SJSA1 (cell line): ENCODE measurements at places on chromosomes 1 and 21. TPM values are rescaled to one million over a fixed set of nuclear protein-coding genes. Genes with fewer than 3 reads are reported as not detected.

Gene DDX59
- total RNA-seq = 16.5 and 24.2 TPM in 2 replicates

Gene FCGR1A
- not detected in 2 replicates for total RNA-seq

DNA sequence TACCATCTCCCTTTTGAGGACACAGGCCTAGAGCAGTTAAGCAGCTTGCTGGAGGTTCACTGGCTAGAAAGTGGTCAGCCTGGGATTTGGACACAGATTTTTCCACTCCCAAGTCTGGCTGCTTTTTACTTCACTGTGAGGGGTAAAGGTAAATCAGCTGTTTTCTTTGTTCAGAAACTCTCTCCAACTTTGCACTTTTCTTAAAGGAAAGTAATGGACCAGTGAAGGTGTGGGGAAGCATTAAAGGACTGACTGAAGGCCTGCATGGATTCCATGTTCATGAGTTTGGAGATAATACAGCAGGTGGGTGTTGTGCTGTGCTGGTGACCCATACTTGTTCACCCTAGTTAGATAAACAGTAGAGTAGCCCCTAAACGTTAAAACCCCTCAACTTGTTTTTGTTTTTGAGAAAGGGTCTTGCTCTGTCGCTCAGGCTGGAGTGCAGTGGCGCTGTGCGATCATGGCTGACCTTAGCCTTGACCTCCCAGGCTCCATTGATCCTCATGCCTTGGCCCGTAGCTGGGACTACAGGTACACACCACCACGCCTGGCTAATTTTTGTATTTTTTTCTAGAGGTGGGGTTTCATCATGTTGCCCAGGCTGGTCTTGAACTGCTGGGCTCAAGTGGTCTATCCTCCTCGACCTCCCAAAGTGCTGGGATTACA, 4.2 kb downstream of the SOD1 start:
- no peak for DNase-seq

Gene CLDN17
- not detected in 2 replicates for total RNA-seq

DNA sequence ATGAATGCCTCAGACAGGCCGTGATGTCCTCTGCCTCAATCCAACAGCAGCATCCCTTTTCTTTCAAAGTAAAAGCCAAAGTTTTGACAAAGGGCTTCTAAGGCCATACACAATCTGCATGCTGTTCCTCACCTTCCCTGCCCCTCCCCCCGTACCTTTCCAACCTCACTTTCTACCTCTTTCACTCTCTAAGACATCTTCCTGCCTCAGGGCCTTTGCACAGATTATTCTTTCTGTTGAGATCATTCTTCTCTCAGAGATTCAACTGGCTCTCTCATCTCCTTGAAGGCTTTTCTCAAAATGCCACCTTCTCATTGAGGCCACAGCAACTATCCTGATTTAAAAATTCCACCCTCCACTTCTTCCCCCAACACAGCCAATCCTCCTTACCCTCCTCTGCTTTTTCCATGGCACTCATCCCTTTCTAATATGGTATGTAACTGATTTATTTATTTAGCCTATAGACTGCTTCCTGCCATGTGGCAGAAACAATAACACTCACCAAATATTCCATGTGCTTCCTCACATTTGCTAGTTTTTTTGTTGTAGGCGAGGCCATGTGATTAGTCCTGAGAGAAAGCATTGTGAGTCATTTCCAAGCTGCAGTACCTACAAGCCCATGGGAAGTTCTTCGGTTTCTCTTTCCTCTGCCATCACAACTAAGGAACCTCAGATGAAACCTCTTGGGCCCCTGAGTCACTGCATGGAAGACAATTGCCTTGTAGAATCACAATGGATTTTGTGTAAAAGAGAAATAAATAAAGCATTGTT, 58.7 kb upstream of the GADD45A start:
- DNase-seq = peak; percentile 78

DNA sequence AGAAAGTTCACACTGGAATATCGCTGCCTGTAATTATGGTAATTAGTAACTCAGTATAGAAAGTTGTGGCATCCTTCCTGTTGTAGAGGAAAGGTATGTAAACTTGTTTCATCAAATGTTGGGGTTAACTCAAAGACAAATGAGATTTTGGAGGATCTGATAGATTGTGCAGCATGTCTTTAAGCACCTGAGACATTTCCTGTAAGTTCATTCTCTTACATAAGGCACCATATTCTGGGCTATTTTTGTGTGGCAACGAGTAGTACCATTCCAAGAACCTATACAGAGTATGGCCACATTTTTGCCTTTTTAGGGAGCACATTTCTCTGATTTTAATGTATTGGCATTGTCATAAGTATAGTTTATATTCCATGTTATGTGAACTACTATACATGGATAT, 88.8 kb downstream of the CDC14A start:
- no peak for DNase-seq

DNA sequence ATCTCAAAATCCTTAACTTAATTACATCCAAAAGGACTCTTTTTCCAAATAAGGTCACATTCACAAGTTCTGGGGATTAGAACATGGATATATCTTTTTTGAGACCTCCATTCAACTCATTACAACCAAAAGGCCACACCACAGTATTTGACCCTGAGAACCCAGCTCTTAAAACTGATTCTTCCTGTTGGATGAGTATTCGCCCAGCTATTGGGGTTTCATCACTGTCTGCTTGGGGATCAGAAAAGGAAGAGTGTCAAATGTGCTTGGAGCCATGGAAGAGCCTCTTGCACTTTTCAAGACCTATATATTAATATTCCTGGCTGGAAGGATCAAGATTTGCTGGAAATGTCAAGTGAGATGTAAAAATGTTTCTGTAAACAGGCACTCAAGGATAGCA, 5.4 kb upstream of the TINAGL1 start:
- no peak for DNase-seq

DNA sequence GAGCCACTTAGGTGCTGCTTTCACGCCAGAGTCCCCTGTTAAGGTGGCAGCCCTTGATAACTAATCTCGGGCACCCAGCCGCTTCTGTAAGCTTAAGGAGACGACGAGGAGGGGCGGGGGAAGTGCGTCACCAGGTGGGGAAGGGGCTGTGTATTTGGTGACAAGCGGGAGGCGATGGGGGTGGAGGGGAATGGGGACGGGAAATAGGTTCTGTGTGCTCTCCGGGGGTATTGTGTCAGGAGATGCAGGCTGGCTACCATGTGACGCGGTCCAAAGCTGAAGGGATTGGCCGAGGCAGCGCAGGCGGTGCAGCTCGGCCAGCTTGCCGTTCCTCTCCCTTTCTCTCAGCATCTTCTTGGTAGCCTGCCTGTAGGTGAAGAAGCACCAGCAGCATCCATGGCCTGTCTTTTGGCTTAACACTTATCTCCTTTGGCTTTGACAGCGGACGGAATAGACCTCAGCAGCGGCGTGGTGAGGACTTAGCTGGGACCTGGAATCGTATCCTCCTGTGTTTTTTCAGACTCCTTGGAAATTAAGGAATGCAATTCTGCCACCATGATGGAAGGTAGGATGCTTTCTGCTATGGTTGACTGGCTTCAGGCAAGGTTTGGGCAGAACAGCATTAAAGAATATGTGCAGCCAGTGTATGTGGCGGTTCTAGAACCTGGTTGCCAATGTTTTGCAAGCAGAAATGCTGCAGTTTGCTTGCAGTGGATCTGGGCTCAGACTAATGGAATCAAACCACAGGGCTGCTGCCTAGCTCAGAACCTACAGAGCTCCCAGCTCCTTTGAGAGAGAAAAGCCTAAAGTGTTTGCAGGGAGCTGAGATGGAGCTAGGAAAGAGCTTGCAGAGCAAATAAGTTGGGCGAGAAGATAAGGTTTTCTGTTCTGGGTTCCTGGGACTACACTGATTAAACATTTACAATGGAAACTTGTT, at the start of gene SGIP1:
TSS of gene SGIP1 (plus strand) at position 350 of the 937 bp plus-strand sequence. CDS start at position 556, 206 bp downstream.
- peak; percentile 28 for DNase-seq

Gene ZFP69
- total RNA-seq = 4.9 and 5.6 TPM in 2 replicates

Gene CRNN
- 0.16 TPM in 1 of 2 replicates, not detected in the other for total RNA-seq

Gene CCDC24
- 1.7 and 4.1 TPM in 2 replicates for total RNA-seq

Gene OLFML2B
- total RNA-seq = 0.13 and 1.8 TPM in 2 replicates

- DNase-seq = no peak
Measured at GRCh38 chr1:28913786-28914227, 562 bp upstream of the EPB41 start.

DNA sequence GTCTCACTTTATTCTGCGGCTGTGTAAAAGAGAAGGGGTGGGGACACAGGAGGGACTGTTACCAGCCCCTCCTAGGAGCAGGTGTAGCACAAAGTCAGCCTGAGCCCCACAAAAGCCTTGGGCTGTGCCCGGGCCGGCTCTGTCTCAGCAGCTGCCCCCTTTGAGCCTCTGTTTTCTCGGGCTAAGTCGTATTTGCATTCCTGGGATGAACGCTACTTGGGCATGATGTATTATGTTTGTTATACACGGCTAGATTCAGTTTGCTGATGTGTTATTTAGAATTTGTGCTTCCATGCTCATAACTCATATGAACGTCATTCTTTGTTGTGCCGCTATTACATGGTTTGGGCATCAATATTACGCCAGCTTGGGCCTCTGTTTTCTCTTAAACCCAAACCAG, 47.8 kb downstream of the KCNN3 start:
- DNase-seq = no peak

Gene FCGR3B
- not detected in 2 replicates for total RNA-seq

DNA sequence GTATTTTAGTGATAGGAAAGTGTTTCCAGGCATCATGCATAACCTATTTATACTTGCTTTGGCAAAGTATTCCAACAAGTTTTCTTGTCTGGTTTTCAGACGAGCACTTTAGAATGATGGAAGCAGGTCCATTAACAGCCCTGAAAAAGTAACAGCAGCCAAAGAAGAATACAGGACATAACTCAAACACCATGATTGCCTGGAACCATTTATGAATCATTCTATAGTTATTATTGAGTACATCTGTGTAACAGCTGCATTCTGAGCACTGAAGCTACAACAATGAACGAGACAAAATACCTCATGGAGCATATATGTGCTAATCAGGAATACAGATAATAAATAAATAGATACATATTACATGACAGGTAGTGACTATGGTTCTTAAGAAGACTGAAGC, 12.6 kb downstream of the IL10RB start:
- DNase-seq = no peak

Gene HDGF
- 324 and 387 TPM in 2 replicates for total RNA-seq

Gene FCRL5
- not detected in 2 replicates for total RNA-seq

DNA sequence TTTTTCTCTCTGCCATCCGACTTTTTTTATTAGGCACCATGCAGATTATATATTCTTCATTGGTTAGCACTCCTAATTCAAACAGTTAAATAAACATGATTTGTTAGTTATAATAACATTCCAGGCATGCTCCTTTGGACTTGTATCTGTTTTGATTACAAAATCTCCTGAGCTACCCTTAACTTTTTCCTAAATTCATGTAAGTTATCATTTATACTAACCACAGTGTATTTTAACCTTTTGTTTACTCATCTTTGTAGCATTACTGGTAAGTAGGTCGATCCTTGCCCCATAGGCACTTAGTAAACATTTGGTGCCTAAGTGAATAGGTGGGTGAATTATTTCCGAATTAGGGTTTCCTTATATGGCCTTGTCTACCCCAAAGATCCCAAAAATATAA, 43.8 kb downstream of the MIER1 start:
- DNase-seq = no peak

- no peak for DNase-seq
Measured at GRCh38 chr1:100142343-100142742, 9.4 kb downstream of the TRMT13 start.

Gene CRP
- not detected in 2 replicates for total RNA-seq

DNA sequence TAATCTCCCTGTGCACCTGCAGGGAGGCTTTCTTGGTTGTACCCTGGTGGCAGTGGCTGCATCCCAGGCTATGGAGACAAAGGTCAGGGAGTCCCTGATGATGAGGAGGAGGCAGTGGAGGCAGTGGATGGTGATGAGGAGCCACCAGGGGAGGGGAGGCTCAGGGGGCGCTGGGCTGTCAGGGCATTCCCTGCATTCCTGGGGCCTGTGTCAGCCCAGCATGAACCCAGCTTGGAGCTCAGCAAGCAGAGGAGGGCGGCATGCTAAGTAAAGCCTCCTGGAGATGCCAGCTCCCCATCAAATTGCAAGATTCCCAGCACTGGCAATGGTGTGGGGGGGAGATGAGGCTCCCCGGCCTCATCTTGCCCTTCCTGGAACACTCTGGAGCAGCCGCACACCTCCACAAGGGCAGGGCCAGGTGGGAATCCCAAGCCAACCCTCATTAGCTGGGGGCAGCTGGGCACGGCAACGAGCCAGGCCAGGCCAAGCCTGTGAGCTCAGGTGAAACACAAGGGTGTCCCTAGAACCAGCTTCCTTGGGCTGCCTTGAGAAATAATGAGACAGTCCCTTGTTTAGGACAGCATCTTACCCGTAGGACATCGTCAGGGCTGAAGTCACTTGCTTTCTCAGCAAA, 469.5 kb downstream of the MATN1 start:
- DNase-seq = no peak

GRCh38 chr1:18554597-18554996, 73.9 kb downstream of the KLHDC7A start:
- DNase-seq = no peak

DNA sequence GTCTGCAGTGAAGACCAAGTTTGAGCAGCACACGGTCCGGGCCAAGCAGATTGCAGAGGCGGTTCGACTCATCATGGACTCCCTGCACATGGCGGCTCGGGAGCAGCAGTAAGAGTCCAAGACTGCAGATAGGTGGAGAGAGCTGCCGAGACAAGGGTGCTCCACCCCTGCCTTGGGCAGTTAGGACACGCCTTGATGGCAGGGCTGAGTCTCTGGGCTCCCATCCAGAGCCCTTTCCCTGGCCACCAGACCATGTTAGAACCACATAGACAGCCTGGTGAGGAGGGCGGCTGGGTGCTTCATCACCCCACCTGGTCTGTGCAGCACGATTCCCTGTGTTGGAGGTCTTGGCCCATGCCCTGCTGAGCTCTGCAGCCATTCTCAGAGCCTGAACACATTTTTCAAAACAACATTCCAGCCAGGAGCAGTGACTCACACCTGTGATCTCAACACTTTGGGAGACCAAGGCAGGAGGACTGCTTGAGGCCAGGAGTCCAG, 17.3 kb upstream of the MIIP start:
- no peak for DNase-seq

DNA sequence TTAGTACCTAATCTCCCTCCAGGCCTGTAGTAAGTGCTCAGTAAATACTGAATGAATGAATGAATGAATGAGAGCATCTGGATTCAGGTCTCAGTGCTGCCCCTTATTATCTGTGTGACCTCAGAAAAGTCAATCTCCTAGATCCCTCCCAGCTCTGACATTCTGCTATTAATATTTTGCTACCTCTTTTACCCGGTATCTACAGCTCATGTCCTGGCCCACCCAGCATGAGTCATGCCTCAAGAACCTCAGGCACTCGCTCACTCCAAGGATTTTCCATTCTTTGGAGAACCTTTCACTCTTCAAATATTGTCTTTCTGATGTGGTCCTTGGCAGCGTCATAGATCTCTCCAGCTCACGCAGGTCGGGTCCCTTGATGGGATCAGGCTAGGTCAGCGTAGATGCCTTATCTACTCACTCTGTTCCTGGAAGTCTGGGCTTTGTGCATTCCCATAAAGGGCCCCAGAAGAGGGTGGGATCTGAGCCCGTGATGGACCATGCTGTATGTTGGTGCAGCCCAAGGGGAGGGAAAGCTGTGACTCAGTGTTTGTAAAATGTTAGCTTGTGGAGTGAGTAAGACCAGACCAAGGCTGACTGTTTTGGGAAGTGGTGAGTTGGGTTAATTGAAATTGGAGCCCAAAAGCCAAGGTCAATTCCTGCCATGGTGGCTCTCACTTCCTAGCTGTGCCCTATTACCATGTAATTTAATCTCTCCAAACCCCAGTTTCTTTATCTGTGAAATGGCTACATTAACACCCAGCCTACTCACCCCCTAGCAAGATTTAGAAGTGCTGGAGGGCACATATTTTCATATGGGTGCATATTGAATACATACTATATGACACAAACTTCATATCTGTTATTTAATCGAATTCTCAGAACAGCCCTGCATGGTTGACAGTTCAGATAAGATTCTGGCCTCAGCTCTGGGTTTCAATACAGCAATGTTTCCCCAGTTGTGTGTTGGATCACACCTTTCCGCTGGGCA, 214.1 kb upstream of the USP24 start:
- peak; percentile 99 for DNase-seq
